Aorta (tissue), 5 donors: ENCODE measurements at places on chromosomes 7 and 10.
A peak's percentile ranks its signal among the peaks of the same experiment; 100 is the strongest.

GRCh38 chr7:99943641-99944496, 14.4 kb upstream of the GJC3 start:
- no peak for DNase-seq

GRCh38 chr10:118112543-118113125, 65.9 kb upstream of the RAB11FIP2 start:
- DNase-seq: no peak

DNA sequence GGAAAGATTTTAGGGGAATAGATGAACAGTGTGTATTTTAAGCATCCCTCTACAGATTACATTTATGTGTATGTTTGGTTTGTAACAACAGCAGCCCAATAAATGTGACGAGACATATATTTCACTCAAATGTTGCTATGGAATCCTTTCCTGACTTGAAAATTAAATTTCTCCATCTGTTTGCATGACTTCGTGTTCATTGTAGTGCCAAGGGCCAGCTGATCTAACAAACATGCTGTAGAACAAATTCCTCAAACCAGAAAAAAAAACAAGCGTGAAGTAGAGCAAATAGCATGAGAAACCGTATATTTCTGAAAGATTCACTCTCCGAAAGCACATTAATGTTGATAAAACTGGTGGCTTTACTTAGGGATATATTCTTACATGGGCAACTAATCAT, 87.8 kb downstream of the NRCAM start:
- DNase-seq: no peak

DNA sequence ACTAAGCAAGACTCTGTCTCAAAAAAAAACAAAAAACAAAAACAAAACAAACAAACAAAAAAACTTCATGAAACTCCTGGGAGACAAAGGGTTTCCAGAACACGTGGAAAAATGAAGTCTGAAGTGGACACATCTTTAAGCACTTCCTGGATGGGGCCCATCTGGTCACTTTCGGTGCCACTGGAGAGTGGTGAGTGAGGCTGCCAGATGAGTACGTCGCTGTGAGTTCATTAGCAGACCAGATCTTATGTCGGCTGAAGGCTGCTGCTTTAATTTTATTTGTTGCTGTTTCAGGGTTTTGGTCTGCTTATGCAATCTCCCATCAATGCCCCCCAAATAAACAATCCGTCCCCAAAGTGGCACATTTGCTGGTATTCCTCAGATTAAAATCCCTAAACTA, 64.4 kb downstream of the NPTX2 start:
- no peak for DNase-seq

DNA sequence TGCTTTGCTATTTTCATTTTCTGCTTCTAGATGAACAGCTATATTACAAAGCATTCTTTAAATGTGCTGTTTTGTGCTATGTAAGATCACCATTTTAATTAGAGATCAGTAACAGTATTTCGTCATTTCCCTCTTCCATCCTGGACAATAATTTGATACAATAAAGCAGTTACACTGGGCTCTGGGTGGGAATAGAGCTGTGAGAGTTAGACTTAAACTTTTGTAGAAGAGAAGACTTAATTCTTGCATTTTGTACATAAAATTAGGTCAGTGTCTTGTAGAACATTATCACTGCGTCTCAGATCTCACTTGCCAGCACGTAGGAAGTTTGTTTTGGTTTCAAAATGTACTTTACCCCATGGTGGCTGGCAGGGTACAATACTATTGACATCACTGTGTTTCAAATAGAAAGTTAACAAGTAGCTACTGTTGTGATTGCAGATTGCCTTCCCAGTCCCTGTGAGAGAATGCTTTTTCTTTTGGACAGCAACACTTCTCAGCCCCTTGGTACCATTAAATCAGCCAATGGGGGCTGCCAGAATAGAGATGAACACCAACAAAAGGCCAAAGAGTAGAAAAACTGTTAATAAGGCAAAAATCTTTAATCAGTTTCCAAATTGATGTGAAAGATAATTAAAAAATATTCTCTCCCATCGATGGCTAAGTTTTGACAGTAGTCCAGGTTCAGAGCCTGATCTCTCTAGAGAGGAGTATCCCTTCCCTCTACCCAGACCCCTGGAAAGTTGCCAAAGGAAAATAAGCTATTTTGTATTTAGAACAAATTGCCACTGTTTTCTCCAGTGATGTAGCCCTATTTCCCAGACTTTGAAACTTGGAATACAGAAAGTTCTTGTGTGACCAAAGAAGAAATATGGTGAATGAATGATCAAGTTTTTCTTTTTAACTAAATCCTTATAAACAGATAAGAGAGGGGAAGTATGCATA, 35.1 kb downstream of the SMNDC1 start:
- DNase-seq: no peak

DNA sequence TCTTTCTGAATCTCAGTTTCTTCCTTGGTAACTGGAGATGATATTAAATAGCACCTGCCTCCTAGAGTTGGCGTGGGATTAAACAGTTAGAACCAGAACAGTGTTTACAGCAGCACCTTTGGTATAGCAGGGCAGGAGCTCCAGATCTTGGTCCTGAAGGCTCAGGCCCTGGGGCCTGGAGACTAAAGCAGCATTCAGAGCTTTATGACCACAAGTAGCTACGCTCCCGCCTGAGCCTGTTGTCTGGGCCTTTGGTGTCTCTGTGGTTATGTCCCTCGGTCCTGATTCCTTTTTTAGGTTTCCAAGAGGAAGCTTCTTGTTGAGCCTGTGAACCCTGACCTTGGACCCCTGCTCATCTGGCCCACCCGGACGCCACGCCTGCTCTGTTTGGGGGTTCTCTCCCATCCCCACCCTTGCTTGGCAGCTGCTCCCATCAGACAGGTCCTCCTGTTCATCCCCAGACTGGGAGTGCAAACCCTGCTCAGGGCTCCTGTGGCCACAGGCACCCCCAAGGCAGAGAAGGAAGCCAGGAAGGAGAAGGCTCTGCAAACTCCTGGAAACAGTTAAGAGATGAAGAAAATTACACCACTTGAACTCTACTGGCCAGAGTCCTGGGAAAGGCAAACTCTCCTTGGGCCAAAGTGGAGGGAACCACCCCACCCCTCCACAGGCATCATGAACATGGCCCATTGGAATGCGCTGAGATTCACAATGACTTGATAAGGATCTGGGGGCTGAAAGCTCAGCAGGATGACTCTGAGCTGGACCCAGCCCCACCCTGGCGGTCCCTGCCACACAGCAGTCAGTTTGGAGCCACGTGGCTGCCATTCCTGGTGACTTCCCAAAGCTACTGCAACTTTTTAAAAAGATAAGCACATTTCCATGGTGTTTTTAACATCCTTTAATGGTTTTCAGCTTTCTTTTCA, 50.1 kb upstream of the TMEM72 start:
- peak; percentile 78 for DNase-seq

DNA sequence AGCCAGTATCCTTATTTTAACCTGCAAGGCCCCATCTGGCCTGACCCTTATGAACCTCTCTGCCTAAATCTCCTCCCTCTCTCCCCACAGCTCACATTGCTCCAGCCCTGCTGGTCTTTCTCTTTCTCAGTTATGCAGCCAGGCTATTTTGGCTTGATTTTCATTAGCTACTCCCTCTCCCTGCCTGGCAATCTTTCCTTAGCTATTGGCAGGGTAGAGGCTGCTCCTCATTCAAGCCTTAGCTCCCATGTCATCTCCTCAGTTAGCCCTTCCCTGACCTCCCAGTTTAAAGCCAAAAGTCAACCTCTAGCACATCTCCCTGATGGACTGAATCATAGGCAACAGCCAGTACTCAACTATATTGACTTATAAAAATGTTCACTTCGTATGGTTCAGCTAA, 214.4 kb upstream of the CELF2 start:
- DNase-seq: no peak

GRCh38 chr10:107451047-107451446, 286.5 kb upstream of the SORCS1 start:
- DNase-seq: no peak

DNA sequence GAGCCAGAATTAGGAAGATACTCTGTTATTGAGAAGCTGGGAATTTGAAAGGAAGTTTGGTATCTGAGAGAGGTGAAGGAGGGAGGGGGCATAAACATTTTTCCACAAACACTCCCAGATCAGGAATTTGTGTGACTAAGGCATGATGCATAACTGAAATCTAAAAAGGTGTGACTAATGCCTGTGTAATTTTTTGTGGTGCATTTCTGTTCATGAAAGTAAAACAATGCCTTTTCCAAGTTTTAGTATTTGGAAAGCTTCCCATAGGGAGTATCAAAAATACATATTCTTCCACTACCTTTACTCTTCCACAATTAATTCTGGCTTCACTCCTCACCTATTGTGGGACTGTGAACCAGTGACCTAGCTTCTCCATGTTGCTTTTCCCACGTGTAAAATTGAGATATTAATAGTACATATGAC, 56.4 kb upstream of the CAV2 start:
- DNase-seq: no peak

- DNase-seq: no peak
Observed at GRCh38 chr10:53477313-53477675, 704.7 kb upstream of the MBL2 start.

- no peak for DNase-seq
Observed at GRCh38 chr10:110153396-110153795, 54.0 kb upstream of the MXI1 start.

DNA sequence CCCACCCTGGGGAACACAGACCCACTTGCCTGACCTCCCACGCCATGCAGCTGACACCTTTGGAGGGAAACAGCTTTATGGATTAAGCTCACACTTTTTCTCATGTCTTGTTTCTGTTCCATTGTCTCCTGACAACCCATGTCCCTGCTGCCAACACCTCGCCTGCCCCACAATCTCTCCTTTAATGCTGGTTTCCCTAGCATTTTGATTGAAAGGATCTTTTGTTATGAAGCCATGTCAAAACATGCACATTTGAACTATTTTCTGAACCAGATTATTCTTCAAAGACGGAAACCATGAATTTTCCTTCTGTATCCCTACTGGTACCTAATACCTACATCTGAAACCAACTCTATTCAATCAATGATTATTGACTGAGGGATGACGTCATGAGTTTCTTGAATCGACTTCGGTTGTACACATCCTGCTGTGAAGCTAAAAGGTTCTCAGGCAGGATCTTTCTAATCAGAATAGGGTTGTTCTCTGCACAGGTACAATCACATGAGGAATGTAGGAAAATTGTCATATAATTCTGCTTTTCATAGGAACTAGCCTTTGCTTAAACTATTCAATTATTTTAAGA, 106.2 kb upstream of the NEBL start:
- DNase-seq: no peak

- peak; percentile 48 for DNase-seq
Observed at GRCh38 chr10:133444342-133445267, 9.1 kb upstream of the SCART1 start.

- no peak for DNase-seq
Observed at GRCh38 chr10:114638821-114639625, 19.1 kb downstream of the ABLIM1 start.

GRCh38 chr7:18495412-18496340, at the start of gene HDAC9:
Gene HDAC9 (plus strand): TSS chr7:18495749. CDS start chr7:18496303, 554 bp downstream.
- DNase-seq: peak; percentile 44

- DNase-seq: no peak
Observed at GRCh38 chr7:10770176-10770575, 203.5 kb upstream of the PHF14 start.

DNA sequence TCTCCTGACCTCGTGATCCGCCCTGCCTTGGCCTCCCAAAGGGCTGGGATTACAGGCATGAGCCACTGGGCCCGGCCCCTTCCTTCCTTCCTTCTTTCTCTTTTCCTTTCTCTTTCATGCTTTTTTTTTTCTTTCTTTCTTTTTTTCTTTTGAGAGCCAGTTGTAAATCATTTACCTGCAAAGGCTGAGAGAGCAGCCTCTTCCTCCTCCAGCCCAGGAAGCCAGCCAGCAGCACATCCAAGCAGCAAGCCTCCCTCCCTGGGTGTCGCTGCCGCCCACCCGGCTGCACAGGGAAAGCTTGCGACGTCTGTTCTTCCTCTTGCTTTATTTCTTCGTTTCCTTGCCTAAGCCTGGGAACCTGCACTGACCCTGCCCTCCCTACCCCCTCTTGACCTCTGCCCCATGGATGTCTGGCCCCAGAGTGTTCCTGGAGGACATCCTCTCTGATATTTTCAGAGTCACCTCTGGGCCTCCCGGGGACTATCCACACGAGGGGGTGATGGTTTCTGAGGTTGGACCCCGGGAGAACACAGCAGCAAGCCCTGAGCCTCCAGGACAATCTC, 62.8 kb upstream of the MYL10 start:
- no peak for DNase-seq

DNA sequence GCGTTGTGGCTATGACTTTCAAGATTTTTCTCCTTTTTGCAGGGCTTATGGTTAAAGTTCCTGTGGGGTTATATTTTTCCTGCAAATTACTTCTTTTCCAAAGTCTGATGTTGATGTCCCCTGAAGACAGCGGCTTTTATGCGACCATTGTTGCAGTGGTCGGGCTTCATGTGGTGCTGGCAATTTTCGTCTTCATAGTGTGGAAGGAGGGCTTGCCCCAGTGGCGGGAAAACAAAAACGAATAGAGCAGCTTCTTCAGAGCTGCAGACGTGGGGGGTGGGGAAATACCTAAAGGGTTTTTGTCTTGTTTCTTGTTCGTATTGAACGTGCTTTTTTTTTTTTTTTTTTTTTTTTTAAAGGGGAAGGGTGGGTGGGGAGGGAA, 53.8 kb downstream of the MCMBP start:
- no peak for DNase-seq

DNA sequence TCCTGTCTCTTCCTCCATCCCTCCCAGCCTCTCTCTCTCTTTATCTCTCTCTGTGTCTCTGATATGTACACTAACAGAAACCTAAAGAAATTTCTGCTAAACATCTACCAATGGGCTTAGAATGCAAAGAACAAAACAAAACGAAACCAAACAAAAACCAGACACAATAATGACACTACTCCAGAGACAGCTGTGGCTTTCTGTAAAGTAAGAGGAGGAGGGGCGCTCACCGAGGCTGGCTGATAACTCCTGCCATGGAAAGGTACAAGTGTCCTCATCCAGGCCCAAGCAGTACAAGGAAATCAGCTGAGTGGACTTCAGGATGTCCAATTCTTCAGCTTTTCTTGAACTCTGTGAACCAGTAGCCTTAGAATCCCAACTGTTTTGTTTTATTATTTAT, 70.4 kb upstream of the FZD8 start:
- DNase-seq: no peak

- peak; percentile 92 for DNase-seq
Observed at GRCh38 chr7:80918909-80919721, at the start of gene SEMA3C. Gene SEMA3C (minus strand): TSS chr7:80919051. CDS start chr7:80916781, 2,270 bp downstream.

- peak; percentile 75 for DNase-seq
Observed at GRCh38 chr10:46551701-46552525, 4.5 kb downstream of the GPRIN2 start.

DNA sequence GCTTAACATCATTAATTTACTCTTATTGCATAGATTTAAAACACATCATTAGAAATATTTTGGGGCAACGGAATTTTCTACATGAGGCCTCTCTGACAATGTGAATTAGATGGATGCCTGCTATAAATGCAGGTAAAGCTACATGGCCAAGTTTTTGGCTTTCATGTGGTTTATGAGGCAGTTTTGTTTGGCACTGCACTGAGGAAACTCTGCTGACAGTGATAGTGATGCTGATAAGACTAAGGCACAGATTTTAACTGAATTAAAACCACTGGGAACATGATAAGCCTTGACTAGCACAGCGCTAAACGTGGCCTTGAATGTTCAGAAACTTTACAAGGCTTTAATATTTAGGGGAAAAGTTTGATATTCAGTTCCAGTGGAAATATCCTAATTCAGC, 114.3 kb upstream of the NOBOX start:
- no peak for DNase-seq
